ENCODE measurements at places on chromosomes 4 and X. TPM values are rescaled to one million over a fixed set of nuclear protein-coding genes. Genes with fewer than 3 reads are reported as not detected.

GRCh38 chrX:37658343-37659030 lies 27.1 kb upstream of the XK start:
- DNase-seq, result no peak
- H3K36me3 ChIP-seq, result no peaks in the 10 kb centered on the region
- no peaks in the 10 kb centered on the region for H3K4me1 ChIP-seq
- H3K27me3 ChIP-seq, result no peaks in the 10 kb centered on the region
- H3K4me3 ChIP-seq, result no peak overlapping the region

- peak; percentile 65 for DNase-seq
- no peaks in the 10 kb centered on the region for H3K36me3 ChIP-seq
- no peak within 1 kb of the TSS for H3K27ac ChIP-seq
These were observed at the start of gene PPP2R2C for GRCh38 chr4:6472387-6473263. Gene PPP2R2C, minus strand, starts transcription at chr4:6472614. Its CDS starts 385 bp downstream, at chr4:6472229.

- H3K27me3 ChIP-seq, result no peaks in the 10 kb centered on the region
- peaks cover 5% of the 10 kb centered on the region for H3K4me1 ChIP-seq
- DNase-seq, result no peak
- peaks cover 44% of the 10 kb centered on the region for H3K36me3 ChIP-seq
These were observed 1.8 kb downstream of the IDH3G start for GRCh38 chrX:153792368-153792767.

- H3K36me3 ChIP-seq, result no peaks in the 10 kb centered on the region
- H3K27ac ChIP-seq, result no peak overlapping the region
- H3K27me3 ChIP-seq, result no peaks in the 10 kb centered on the region
- H3K4me3 ChIP-seq, result no peak overlapping the region
- no peaks in the 10 kb centered on the region for H3K4me1 ChIP-seq
- DNase-seq, result no peak
These were observed 140.7 kb upstream of the KLHL4 start for GRCh38 chrX:87376896-87377295.

DNA sequence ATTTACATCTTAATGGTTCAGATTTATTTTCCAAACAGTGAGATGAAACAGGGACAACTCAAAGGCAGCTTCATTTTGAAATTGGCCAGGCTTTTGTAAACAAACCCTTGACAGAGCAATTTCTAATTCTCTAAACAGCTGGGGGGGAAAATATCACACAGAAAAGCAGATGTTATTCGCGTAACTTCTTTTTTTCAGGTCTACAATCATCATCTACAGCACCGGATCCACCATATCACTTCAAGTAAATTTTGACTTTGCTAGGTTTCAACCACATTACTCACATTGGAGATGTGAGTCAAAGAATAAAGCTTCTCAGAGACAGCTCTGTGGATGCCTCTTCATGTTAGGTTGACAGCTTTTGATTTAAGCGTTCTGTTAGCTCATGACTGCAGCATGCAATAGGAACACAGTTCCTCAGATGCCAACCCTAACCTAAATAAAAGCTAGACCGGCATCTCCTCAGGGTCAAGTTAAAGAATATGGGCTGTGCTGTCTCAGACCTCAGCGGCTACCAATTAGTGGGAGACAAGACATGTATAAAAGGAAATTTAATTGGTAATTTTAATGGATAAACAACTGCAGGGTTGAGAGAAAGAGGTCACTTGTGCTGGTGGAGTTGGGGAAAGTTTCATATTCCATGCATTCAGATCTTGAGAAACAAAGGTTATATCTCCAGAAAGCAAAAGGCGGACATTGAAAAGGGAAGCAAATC lies 26.8 kb downstream of the AMELX start:
- no peak for DNase-seq
- no peaks in the 10 kb centered on the region for H3K36me3 ChIP-seq
- no peaks in the 10 kb centered on the region for H3K4me1 ChIP-seq
- no peaks in the 10 kb centered on the region for H3K27me3 ChIP-seq
- no peak overlapping the region for H3K27ac ChIP-seq
- H3K4me3 ChIP-seq, result no peak overlapping the region

- H3K27me3 ChIP-seq, result no peaks in the 10 kb centered on the region
- DNase-seq, result no peak
- no peak overlapping the region for H3K4me3 ChIP-seq
- no peaks in the 10 kb centered on the region for H3K36me3 ChIP-seq
These were observed 160.0 kb upstream of the PDE5A start for GRCh38 chr4:119788349-119789266.

- H3K27ac ChIP-seq, result no peak overlapping the region
- H3K4me1 ChIP-seq, result peaks cover 9% of the 10 kb centered on the region
- no peaks in the 10 kb centered on the region for H3K36me3 ChIP-seq
- H3K4me3 ChIP-seq, result no peak overlapping the region
These were observed 48.4 kb downstream of the TMEM150C start for GRCh38 chr4:82513382-82513781.

- H3K27me3 ChIP-seq, result peaks cover 13% of the 10 kb centered on the region
- DNase-seq, result no peak
- no peak overlapping the region for H3K27ac ChIP-seq
These were observed 27.3 kb upstream of the XAGE2 start for GRCh38 chrX:52341493-52341892.

GRCh38 chrX:24498975-24499374 lies 33.9 kb downstream of the PDK3 start:
- H3K36me3 ChIP-seq, result peaks cover 42% of the 10 kb centered on the region
- no peak for DNase-seq
- H3K27ac ChIP-seq, result no peak overlapping the region
- no peaks in the 10 kb centered on the region for H3K27me3 ChIP-seq

- H3K4me1 ChIP-seq, result no peaks in the 10 kb centered on the region
- H3K36me3 ChIP-seq, result no peaks in the 10 kb centered on the region
- no peak overlapping the region for H3K27ac ChIP-seq
- H3K27me3 ChIP-seq, result no peaks in the 10 kb centered on the region
- no peak overlapping the region for H3K4me3 ChIP-seq
These were observed 32.9 kb downstream of the CHM start for GRCh38 chrX:86014421-86014820.

DNA sequence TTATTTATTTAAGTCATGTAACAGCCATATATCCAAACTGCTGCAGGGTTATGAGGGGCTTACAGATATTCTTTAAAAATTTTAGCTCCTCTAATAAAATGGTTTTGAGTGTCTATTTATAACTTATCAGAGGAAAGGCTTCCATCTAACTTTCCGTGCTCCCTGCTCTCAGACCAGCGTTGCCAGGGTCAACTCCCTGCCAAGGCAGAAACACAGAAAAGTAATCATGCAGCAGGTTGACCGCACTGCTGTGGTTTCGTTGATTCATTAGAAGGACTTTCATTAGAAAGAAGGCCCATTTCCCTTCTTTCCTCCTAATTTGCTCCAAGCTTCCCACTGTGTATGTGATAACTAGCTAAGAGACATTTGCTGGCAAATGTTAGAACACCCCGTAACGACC lies 33.9 kb downstream of the BCLAF3 start:
- H3K27ac ChIP-seq, result no peak overlapping the region
- H3K36me3 ChIP-seq, result peaks cover 23% of the 10 kb centered on the region
- H3K4me3 ChIP-seq, result no peak overlapping the region
- no peaks in the 10 kb centered on the region for H3K4me1 ChIP-seq
- DNase-seq, result no peak

- H3K4me1 ChIP-seq, result no peaks in the 10 kb centered on the region
- no peak overlapping the region for H3K4me3 ChIP-seq
- no peak overlapping the region for H3K27ac ChIP-seq
- no peaks in the 10 kb centered on the region for H3K27me3 ChIP-seq
- no peak for DNase-seq
These were observed 25.8 kb upstream of the FAM193A start for GRCh38 chr4:2510351-2511259.

DNA sequence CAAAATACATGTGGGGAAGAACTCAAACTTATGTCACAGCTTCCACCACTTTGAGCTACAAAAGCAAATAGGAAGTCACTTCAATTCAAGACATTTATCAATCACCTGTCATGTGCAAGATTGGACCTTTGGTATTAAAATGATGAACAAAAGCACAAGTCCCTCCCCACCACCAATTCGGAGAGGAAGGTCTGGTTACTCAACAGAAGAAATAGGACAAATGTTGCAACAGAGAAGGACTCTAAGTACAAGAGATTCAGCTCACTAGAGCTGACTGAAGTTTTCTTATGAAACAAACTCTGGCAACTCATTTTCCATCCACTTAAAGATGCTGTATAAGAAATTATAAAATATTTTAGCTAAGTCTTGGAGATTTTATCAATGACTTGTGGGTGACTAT lies 16.0 kb upstream of the MMRN1 start:
- H3K4me3 ChIP-seq, result no peak overlapping the region
- no peaks in the 10 kb centered on the region for H3K27me3 ChIP-seq
- no peaks in the 10 kb centered on the region for H3K4me1 ChIP-seq
- H3K27ac ChIP-seq, result no peak overlapping the region
- no peaks in the 10 kb centered on the region for H3K36me3 ChIP-seq
- DNase-seq, result no peak

GRCh38 chr4:16852228-16852627 lies 46.2 kb downstream of the LDB2 start:
- no peaks in the 10 kb centered on the region for H3K36me3 ChIP-seq
- H3K4me1 ChIP-seq, result peaks cover 4% of the 10 kb centered on the region
- no peak overlapping the region for H3K27ac ChIP-seq
- no peaks in the 10 kb centered on the region for H3K27me3 ChIP-seq

- H3K36me3 ChIP-seq, result no peaks in the 10 kb centered on the region
- H3K4me3 ChIP-seq, result no peak overlapping the region
- peaks cover 5% of the 10 kb centered on the region for H3K4me1 ChIP-seq
- H3K27ac ChIP-seq, result no peak overlapping the region
These were observed 1.2 kb upstream of the NMU start for GRCh38 chr4:55637272-55637820.

DNA sequence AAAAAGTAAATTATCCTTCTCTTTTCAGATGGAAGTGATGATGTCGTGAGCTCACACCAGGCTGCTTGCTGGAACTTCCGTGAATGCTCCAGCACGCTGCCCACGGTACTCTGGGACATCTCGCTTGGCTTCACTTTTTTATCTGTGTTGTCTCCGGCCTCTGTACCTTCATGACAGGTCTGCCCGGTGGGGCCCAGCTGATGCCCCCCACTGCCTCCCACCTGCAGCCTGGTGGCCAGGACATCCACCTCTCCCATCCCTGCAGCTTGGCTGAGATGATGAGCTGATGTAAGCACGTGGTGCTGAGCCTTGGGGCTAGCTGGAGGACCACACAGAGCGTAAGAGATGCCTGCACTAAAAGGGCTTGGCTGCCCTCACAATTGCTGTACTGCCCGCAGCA lies 59.0 kb upstream of the HELT start:
- no peak overlapping the region for H3K27ac ChIP-seq
- no peaks in the 10 kb centered on the region for H3K4me1 ChIP-seq
- DNase-seq, result no peak
- no peaks in the 10 kb centered on the region for H3K27me3 ChIP-seq
- H3K4me3 ChIP-seq, result no peak overlapping the region

GRCh38 chr4:108325561-108325960 lies 156.8 kb upstream of the LEF1 start:
- H3K4me3 ChIP-seq, result no peak overlapping the region
- DNase-seq, result no peak
- H3K27ac ChIP-seq, result no peak overlapping the region
- H3K36me3 ChIP-seq, result no peaks in the 10 kb centered on the region

DNA sequence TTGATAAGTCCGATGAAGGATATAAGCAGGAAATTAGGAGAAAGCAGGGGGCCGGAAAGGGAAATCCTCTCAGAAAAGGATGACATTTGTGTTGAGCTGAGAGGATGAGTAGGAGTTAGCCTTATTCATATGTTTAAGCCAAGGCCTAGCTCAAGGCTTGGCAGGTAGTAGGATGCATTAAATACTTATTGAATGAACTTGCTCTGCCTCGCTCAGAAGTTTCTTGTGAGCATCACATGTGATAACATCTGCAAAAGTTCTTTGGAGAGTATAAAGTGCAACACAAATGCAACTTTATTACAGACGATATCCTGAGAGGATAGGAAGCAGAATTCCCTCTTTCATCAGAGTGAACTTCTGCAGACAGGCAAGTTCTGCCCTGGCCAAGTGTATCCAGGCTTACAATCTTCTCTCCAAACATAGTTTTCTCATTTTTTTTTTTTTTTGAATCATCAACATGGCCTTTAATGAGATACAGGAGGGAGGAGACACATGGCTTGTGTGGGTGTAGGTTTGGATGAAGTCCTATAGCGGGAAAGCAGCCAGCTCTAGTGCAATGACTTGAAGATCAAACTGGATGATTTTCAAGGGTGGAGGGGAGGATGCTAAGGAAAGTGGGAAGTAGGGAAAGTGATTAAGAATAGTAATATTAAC lies 48.1 kb downstream of the LUZP4 start:
- no peaks in the 10 kb centered on the region for H3K4me1 ChIP-seq
- no peaks in the 10 kb centered on the region for H3K27me3 ChIP-seq
- H3K27ac ChIP-seq, result no peak overlapping the region
- DNase-seq, result no peak

DNA sequence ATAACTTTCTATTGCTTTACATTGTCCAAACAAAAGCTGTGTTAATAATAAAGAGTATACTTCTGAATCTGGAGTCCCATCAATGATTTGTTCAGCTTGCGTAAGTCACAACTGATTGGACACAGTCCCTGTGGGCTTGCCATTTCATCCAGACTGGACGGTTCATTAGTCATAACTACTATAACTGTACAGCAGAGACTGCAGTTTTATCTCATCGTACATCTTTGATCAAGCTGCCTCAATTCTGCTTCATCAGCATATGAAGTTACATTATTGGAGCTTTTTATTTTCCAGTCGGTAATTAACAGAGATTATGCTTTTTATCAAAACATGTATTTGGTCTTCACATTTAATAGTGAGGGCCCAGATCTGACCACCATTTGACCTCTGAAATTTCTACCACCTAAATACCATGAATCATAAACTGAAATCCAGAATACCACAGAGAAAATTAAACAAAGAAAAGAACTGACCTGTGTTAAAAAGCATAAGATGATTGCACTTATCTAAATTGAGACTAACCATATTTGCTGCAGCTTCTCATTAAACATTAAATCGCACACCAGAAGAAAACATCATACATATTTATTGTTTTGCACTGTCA lies 12.5 kb upstream of the MAB21L2 start:
- DNase-seq, result no peak
- no peak overlapping the region for H3K27ac ChIP-seq
- H3K4me1 ChIP-seq, result no peaks in the 10 kb centered on the region
- H3K27me3 ChIP-seq, result no peaks in the 10 kb centered on the region
- H3K4me3 ChIP-seq, result no peak overlapping the region
- H3K36me3 ChIP-seq, result peaks cover 7% of the 10 kb centered on the region

- DNase-seq, result no peak
- no peak overlapping the region for H3K27ac ChIP-seq
- no peaks in the 10 kb centered on the region for H3K27me3 ChIP-seq
These were observed 323.2 kb downstream of the IL1RAPL1 start for GRCh38 chrX:28910487-28910886.

Gene NLRP2B
- polyA plus RNA-seq, result not detected

Gene KLB
- not detected for polyA plus RNA-seq

Gene KLHL34
- polyA plus RNA-seq, result 0.18 TPM

Gene HNRNPDL
- polyA plus RNA-seq, result 218 TPM

Gene ADAD1
- not detected for polyA plus RNA-seq

Gene ERAS
- polyA plus RNA-seq, result 0.08 TPM

Gene BMPR1B
- 0.17 TPM for polyA plus RNA-seq

Gene CCDC120
- polyA plus RNA-seq, result 1.1 TPM

Gene SFRP2
- polyA plus RNA-seq, result 0.86 TPM

Gene GLRA3
- polyA plus RNA-seq, result 0.04 TPM

Data from spleen (tissue), 13 donors.